HT1080 (cell line): ENCODE measurements at places on chromosomes 1 and 21.

DNA sequence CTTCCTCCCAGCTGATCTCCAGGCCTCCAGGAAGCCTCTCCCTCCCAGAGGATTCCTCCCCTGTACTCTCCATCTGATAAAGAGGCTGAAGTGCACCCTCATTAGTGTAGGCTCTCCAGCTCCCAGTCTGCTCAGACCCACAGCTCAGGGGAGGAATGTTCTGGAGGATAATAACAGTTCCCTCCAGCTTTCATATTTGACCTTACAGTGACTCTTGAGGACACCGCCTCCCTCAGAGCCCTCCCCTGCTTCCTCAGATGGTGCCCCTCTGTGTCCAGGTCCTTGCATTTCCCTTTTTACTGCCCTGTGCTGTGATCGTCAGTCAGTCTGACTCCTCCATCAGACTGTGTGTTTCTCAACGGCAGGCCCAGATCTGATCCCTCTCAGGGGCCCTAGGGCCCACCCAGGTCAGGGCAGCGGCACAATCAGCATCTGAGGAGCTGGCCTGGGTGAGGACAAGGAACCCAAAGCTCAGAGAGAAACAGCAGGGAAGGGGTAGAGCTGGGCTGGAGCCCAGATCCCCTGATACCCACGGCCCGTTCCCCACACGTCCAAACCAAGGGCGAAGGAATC is 1.1 kb upstream of the SHISAL2A start:
- no peak for DNase-seq

DNA sequence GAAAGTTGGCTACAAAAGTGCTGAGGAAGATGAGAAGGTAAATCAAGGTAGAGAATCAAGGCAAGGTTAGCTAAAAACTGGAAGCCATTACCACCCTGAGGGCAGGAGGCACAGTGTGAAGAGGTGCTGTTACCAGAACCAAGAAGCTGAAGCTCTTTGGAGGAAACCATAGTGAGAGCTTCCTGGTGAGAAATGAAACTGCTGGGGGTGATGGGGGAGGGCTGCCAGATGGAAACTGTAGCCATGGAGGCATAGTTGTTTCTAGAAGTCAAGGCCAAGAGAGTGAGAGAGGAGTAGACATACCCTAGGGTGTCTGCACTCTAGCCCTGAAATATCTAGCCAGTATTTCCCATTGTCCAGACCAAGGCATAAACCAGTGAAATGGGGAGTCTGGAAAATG is 28.7 kb downstream of the IFI44 start:
- no peak for DNase-seq

DNA sequence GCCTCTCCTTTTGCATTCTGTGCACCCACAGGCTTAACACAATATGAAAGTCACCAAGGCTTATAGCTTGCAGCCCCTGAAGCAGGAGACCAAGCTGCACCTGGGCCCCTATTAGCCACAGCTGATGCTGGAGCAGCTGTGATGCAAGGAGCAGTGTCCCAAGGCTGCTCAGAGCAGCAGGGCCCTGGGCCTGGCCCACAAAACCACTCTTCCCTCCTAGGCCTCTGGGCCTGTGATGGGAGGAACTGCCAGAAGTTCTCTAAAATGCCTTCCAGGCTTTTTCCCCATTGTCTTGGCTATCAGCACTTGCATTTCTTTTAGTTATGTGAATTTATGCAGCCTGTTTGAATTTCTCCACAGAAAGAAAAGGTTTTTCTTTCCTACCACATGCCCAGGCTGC is 89.5 kb upstream of the KCTD3 start:
- DNase-seq = no peak

DNA sequence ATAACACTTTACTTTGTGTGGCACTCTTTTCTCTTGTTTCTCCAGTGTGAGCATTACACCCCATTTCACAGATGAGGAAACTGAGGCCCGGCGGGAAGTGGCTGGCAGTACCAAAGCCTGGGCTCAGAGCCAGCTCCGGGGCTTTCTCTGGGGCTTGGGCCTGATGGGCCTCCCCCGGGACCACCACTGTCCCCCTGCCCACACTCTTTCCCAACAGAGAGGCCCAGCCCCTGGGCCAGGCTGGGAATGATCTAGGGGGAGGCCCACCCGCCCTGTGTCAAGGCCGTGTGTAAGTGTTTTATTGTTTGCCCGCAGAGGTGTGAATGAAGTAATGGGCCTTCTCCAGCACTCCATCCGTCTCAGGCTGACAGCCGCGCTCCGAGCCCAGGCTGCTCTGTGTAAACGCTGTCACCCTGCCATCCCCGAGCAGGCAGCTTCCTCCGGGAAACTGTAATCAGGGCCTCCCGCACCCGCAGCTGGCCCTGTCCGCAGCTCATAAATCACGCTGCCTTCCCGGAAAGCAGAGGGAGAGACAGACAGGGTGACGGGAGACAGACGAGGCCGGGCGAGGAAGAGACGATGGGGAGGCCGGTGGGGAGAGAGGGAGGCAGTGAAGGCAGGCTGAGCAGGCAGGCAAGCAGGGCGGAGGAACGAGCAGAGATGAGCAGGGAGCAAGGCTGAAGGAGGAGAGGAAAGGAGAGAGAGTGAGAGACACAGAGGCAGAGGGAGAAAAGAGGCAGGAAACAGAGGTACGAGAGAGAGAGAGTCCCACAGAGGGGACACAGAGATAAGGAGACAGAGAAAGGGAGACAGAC is 109.7 kb upstream of the ZBTB40 start:
- DNase-seq = no peak

- DNase-seq = no peak
Observed at GRCh38 chr1:30749691-30750583, 7.6 kb downstream of the LAPTM5 start.

- DNase-seq = peak; percentile 57
Observed at GRCh38 chr1:81834921-81835698, 34.4 kb downstream of the ADGRL2 start.

GRCh38 chr1:176560681-176561080 is 97.7 kb downstream of the PAPPA2 start:
- DNase-seq = no peak

GRCh38 chr1:212410231-212410820 is 4.4 kb downstream of the PACC1 start:
- no peak for DNase-seq

DNA sequence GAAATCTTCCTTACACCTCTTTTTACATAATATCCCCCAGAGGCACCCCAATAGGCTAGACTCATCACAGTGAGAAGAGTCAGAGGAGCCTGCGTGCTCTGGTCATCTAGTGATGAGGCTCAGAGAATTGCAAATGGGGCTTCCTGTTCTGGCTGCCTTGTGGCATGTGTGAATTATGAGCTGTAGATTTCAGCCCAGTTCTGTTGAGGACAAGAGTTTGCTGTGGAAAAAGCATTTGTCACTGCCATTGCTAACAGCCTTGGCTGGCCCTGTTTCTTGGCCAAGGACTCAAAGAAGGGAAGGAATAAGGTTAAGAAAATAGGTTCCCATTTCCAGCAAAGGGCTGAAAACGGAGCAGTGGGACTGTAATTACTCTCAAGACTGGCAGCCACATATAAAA is 30.7 kb downstream of the MRAP start:
- DNase-seq = no peak

DNA sequence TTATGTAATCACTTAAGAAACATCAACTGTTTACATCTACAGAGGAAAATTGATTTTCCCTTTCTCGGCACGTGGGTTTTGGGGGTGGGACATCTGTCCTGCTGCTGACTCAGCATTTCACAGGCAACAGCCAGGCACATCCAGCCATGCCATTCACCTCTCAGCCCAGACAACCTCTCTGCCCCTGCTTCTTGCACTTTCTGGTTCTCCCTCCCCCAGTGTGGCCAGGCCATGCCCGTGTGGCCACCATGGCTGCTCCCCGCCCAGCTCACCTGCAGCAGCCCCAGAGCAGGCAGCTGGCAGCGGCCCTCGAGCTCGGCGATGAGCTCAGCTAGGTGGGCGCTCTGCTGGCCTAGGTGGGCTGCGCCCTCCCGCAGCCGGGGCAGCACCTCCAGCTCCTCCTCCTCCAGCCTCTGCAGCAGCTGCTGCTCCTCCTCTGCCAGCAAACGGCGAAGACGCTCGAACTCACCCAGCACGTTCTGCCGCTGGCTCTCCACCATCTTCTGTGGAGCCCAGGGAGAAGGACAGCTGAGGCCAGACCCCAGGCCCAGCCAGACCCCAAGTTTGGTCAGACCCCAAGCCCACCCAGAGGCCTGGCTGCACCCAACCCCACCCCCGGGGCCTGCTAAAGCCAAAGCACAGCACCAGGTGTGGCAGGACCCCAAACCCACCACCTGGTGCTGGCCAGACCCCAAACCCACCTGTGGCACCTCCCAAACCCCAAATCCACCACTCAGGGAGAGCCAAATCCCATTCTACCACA is 5.8 kb downstream of the TRIM11 start:
- no peak for DNase-seq

DNA sequence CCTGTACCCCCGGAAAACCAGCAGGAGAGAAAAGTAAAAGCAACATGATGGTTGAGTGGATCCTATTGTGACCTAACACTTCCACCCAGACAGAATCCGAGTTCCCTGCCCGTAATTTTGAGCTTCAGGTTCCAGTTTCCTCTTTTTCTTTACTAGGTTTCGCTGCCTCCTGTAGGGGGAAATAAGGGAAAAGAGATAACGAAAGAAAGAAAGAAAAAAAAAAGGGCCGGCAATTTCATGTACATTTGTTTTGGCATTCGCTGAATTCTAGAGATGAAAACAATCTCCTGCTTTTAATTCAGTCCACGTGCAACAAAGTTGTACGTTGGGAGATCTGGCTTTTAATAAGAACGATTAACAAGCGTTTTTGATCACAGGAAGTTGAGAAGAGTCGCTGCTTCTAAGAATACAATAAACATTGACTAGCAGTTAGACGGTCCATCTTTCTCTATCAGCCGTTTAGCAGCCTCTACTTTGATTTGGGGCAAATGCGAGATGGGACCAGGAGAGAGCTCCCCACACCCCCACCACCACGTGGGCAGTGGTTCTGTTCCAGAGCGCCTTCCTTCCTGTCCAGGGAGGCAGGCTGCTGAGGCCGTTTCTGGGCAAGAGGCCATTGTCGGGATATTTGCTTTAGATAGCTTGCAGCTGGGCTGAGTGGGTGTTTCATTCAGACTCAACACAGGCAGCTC is 155.9 kb upstream of the RUNX1 start:
- no peak for DNase-seq

GRCh38 chr1:162397039-162397448 is 14.9 kb downstream of the SH2D1B start:
- DNase-seq = no peak

GRCh38 chr1:47527653-47528272 is 89.9 kb downstream of the FOXD2 start:
- DNase-seq = peak; percentile 26

GRCh38 chr1:179310721-179311120 is 17.1 kb downstream of the SOAT1 start:
- DNase-seq = peak; percentile 89

GRCh38 chr1:40784771-40785151 is 1.2 kb downstream of the KCNQ4 start:
- DNase-seq = no peak

GRCh38 chr1:184757406-184757805 is 2.7 kb upstream of the EDEM3 start:
- DNase-seq = no peak

GRCh38 chr1:11858968-11859871 is 475 bp upstream of the NPPB start:
- DNase-seq = peak; percentile 35

- peak; percentile 69 for DNase-seq
Observed at GRCh38 chr1:182069028-182069466, 7.5 kb upstream of the ZNF648 start.

DNA sequence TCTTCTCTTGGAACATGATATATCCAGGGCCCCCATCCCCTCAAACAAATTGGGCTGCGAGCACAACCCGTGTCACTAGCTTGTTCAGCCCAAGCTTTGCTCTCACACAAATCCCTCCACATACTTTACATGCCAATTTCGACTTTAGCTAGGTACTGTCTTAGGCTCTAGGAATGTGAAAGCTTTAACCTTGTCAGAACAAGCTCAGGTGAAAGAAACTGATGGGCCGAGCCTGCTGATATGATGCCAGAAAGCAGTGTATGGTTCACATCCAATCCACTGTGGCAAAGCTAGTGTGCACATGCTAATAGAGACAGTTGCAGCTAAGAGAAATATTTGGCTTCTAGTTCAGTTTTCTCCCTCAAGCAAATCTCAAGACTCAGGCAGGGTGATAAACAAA is 79.5 kb downstream of the TNFSF18 start:
- no peak for DNase-seq

DNA sequence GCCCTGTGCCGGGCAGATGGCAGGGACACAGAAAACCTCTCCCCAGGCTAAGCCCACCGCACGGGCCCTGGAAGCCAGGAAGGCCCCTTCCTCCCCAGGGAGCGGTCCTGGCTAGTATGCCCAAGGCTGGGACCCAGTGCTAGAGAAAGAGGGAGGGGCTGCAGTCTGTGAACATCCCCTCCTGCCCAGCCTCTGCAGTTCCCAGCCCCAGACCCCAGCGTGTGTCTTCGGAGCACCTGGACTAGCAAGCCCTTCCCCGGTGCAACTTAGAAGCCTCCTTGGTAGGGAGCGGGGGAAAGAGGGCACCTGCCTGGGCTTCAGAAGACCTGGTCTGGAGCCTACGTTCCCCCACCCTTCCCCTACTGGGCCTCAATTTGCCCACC is 2.1 kb downstream of the PLEKHG5 start:
- no peak for DNase-seq

DNA sequence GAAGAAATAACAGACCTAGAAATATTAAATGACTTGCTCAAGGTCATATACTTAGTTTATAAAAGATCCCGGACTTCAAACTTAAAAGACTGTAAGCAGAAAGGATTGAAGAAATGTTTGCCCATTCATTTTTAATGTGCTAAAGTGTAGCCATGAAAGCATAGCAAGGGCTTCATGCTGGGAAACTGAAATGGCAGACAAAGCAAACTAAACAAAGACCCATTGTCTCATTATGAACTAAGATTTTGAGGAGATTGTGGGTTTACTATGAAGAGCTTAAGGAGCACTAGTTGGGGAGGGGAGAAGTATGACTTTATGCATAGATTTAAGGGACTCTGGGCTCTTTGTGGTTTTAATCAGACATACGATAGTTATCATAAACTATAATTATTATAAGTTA is 26.3 kb downstream of the ADAMTS1 start:
- DNase-seq = no peak

GRCh38 chr1:212291505-212292134 is 6.4 kb downstream of the PPP2R5A start:
- DNase-seq = peak; percentile 53

DNA sequence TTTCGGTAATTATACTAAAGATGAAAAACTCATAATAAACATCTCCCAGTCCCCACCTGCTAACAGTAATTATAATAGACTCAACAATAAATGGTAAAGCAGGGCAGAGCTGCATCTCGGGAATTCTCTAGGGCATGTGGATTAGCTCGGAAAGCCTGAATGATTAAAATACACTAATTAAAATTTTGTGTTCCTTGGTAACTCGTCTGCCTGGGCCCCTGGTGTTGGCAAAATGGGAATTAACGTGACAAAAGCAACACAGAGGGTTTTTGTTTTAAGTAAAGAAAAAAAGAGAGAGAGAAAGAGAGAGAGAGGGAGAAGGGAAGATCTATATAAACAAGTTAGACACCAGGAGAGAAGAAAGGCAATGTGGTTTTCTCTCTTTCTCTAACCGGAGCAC is 62.1 kb downstream of the CASZ1 start:
- DNase-seq = no peak
